SK-N-SH (cell line): ENCODE measurements at places on chromosomes 1 and 21. TPM values are rescaled to one million over a fixed set of nuclear protein-coding genes. Genes with fewer than 3 reads are reported as not detected.

Gene PAPPA2
- 0.02 and 0.03 TPM in 2 replicates for polyA plus RNA-seq

- H3K4me1 ChIP-seq, result peaks cover 7% of the 10 kb centered on the region
- H3K36me3 ChIP-seq, result no peaks in the 10 kb centered on the region
- no peak overlapping the region for H3K4me3 ChIP-seq
- no peak overlapping the region for H3K27ac ChIP-seq
- no peaks in the 10 kb centered on the region for H3K27me3 ChIP-seq
These were observed 9.2 kb upstream of the ERG start for GRCh38 chr21:38507374-38507942.

DNA sequence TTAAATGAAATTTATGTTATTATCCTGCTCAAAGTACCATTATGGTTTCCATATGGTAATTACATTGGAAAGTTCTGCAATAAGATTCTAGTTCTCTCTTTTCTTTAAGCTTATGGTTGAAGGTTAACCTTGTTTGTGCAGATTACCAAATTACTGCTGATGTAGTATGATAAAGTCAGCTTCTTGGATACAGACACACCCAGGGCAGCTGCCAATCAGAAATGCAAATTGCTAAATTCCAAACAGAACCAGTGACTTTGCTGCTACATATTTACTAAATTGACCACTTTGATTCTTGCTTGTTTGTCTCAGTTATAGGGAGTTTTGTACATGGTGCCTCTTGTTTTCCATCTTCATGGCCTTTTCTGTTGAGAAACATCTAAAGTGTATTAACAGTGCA lies 26.5 kb downstream of the GNAT2 start:
- peaks cover 70% of the 10 kb centered on the region for H3K36me3 ChIP-seq
- no peak overlapping the region for H3K4me3 ChIP-seq
- peaks cover 11% of the 10 kb centered on the region; the same call in 1 of the 2 replicates for H3K4me1 ChIP-seq
- no peaks in the 10 kb centered on the region for H3K27me3 ChIP-seq
- H3K27ac ChIP-seq, result no peak overlapping the region

- H3K27me3 ChIP-seq, result no peaks in the 10 kb centered on the region
- H3K4me1 ChIP-seq, result peaks cover 4% of the 10 kb centered on the region; the same call in 1 of the 2 replicates
- H3K4me3 ChIP-seq, result no peak overlapping the region
These were observed 134.1 kb upstream of the ADGRL2 start for GRCh38 chr1:81666586-81666985.
